ENCODE measurements at places on chromosomes 12 and 14. TPM values are rescaled to one million over a fixed set of nuclear protein-coding genes. Genes with fewer than 3 reads are reported as not detected.

TECPR2 gene
- total RNA-seq = 15.7 TPM

RTN1 gene
- total RNA-seq = not detected

SYCP3 gene
- total RNA-seq = not detected

TSPAN11 gene
- not detected for total RNA-seq

LRFN5 gene
- not detected for total RNA-seq

LMNTD1 gene
- total RNA-seq = not detected

RNASE3 gene
- total RNA-seq = not detected

C14orf39 gene
- 0.17 TPM for total RNA-seq

COX8C gene
- not detected for total RNA-seq

NCKAP5L gene
- 14.2 TPM for total RNA-seq

KCNH3 gene
- 0.12 TPM for total RNA-seq

KCNMB4 gene
- 2.6 TPM for total RNA-seq

TMEM233 gene
- total RNA-seq = not detected

EFS gene
- 0.23 TPM for total RNA-seq

PTCSC3 gene
- total RNA-seq = not detected

DAZAP2 gene
- total RNA-seq = 57.4 TPM

PTPRR gene
- 3.1 TPM for total RNA-seq

GXYLT1 gene
- 5.1 TPM for total RNA-seq

KRT83 gene
- total RNA-seq = 0.33 TPM

SOCS2 gene
- 28.9 TPM for total RNA-seq

RNASE4 gene
- 8.5 TPM for total RNA-seq

IKZF4 gene
- 1.0 TPM for total RNA-seq

RDH16 gene
- 0.86 TPM for total RNA-seq

KDM5A gene
- 34.0 TPM for total RNA-seq

IFNG gene
- total RNA-seq = not detected

KCNC2 gene
- total RNA-seq = not detected

BICDL1 gene
- 5.8 TPM for total RNA-seq

NEUROD4 gene
- total RNA-seq = not detected

TRPV4 gene
- total RNA-seq = 1.6 TPM

SLC41A2 gene
- total RNA-seq = 20.4 TPM
